Cortex of kidney (tissue), 1 donor: ENCODE measurements at places on chromosomes 2 and 18.

GRCh38 chr2:218755567-218756404 lies 26.2 kb upstream of the CYP27A1 start:
- DNase-seq: no peak

DNA sequence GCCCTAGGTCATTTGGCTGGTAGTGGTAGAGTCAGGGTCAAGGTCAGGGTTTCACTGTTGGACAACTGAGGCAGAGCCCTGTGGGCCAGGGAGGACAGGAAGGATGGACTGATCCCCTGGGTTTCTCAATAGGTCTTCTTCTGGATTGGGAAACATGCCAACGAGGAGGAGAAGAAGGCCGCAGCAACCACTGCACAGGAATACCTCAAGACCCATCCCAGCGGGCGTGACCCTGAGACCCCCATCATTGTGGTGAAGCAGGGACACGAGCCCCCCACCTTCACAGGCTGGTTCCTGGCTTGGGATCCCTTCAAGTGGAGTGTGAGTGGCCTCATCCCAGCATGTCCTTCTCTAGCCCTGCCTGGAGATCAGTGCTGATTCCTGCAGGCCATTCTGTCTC lies 18.1 kb downstream of the VIL1 start:
- DNase-seq: no peak

GRCh38 chr2:109526442-109526970 lies 87.3 kb downstream of the SEPTIN10 start:
- no peak for DNase-seq

- no peak for DNase-seq
Measured at GRCh38 chr2:173271825-173272224, 82.8 kb upstream of the CDCA7 start.

- DNase-seq: no peak
Measured at GRCh38 chr2:101150306-101151145, 656 bp downstream of the TBC1D8 start.

- no peak for DNase-seq
Measured at GRCh38 chr18:75108579-75109318, 100.2 kb downstream of the PTGR3 start.

- no peak for DNase-seq
Measured at GRCh38 chr2:72933207-72933606, 15.9 kb downstream of the EMX1 start.

- DNase-seq: no peak
Measured at GRCh38 chr2:233120459-233120858, 60.3 kb downstream of the INPP5D start.

- no peak for DNase-seq
Measured at GRCh38 chr2:42743659-42743990, 20.3 kb downstream of the OXER1 start.

- no peak for DNase-seq
Measured at GRCh38 chr2:170493426-170494097, 221.6 kb upstream of the SP5 start.

DNA sequence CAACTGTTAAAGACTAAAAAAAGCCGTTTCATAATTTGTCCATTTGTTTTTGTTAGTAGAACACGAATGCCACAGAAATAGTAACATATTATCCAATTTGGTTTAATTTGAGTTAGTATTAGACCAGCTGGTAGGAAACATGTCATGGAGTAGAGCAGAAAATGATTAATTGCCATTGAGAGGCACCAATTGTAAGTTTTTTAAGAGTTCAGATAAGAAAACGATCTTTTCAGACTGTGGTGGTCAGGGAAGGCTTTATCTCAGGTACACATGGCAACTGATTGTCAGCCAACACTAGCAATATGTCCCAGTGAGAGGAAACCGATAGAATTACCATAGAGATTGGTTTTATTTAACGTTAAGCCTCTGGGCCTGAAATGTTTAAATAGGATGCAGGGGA lies 438.2 kb upstream of the MAP2 start:
- DNase-seq: no peak

DNA sequence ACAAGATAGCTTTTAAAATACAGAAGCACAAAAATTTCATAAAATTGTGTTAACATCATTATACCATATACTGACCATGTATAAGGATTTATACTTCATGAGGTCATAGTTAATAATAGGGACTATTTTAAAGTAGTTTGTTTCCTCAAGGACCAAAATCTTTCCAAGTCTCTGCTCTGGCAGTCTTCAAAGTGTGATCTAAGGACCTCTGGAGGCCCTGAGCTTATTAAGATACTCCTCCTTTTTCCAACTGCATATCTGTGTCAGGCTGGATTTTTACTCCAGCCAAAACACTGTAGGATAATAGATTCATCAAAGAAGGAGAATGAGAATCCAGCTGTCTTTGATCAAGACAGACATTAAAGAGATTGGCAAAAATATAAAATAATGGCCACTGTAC lies 1.7 kb upstream of the SCYGR2 start:
- DNase-seq: no peak

DNA sequence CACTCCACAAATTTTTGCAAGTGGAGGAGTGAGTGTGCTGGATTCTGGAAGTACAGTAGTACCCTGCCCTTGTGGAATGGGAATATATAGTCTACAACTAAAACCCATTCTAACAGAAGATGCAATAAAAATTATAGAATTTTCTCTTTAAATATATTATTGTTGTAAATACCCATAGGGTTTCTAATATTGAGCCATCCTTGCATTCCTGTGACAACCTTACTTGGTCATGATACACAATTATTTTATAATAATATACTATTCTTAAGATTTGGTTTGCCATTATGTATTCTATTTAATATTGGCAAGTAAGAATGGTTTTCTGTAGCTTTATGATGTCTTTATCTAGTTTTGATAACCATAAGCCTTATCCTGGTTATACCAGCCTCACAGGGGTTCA lies 52.2 kb downstream of the EML6 start:
- DNase-seq: no peak

DNA sequence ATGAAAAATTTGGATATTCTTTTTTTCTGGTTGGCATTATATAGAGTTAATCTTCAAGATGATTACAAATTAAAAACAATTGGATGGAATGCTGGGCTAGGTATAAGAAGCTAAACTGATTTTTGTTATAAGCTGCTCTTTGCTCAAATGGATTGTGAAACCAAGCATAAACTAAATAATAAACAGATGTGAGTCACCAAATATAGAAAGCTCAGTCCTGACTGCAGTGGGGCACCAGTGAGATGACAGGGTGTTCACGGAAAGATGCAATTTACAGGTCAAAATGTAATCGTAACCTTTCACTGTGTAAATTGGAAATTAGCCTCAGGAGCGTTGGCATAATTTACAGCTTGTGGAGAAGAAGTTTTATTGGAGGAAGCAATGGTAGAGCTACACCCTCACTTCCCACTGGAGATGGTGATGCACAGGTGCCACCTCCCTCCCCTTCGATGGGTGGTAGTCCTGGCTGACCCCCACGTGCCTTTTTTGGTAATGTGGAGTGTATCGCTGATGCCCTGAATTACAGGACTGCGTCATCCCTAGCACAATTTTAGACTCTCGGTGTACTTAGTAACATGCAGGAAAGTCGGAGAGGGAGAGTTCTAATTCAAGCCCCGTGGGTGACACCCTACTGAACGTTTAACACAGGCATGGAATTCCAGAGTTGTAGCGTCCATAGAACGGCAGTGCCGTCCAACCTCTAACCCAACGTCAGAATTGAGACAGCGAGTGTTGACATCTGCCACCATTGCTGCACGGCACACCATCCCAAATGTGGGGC lies 73.9 kb upstream of the NFATC1 start:
- DNase-seq: no peak

DNA sequence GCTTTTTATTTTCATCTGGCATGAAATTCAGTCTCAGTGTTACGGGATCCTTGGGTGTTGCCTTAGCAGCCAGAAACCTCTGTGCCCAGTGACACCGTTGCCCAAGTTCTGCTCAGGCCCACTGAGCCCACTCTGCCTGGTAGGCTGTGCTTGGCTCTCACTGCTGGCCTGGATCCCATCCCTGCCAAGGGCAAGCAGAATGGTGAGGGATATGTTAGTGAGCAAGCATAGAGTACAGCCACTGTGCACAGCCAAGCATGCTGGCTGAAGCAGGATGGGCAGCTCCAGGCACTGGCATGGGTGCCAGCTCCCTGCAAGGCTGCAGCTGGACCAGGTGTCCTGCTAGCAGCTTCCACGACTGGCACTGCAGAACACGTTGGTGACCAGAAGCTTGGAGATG lies 194.7 kb upstream of the TFPI start:
- DNase-seq: no peak

DNA sequence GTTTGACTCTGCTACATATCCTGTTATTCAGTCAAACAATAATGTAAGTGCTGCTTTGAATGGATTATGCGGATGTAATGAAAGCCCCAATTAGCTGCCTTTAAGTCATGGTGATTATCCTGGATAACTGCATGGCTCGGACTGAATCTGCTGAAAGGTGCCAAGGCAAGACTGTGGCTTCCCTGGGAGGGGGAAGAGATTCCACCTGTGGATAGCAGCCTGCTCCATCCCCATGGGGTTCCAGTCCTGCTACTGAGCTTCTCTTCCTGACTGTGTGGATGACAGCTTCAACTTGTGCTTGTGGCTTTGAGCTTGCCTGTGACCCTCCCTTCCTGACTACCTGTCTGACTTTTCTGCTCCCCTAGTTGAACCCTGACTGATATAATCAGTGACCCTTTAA lies 540.0 kb upstream of the GYPC start:
- no peak for DNase-seq

GRCh38 chr18:77078690-77079070 lies 53.9 kb downstream of the MBP start:
- DNase-seq: no peak

GRCh38 chr2:128772671-128773070 lies 454.0 kb upstream of the HS6ST1 start:
- DNase-seq: no peak

DNA sequence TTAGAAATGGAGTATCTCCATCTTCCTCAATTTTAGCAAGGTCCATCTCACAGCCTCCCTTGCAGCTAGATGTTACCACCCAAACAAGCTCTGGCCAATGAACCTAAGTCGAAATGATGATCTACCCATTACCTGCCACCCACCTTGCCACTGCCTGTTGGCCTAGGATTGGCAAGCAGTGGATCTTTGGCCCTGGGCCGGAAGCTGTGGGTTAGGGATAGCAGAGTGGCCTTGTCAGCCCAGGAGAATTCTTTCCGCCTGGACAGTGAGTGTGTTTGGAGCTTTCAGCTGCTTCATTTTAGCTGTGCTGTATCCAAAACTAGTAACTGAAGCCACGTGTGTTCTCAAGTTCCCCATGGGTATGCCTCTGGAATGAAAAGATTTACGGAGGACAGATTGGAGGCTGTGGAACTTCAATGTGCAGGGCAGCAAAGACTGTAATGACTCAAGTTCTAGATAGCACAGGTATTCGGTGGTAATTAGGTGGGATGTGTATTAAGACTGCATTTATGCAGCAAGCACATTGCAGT lies 7.7 kb upstream of the PARD6G start:
- no peak for DNase-seq

- DNase-seq: no peak
Measured at GRCh38 chr2:110854355-110855081, 122.1 kb downstream of the ACOXL start.

GRCh38 chr2:37676274-37676673 lies 4.8 kb upstream of the CDC42EP3 start:
- DNase-seq: no peak

GRCh38 chr18:52992041-52992440 lies 652.0 kb downstream of the DCC start:
- DNase-seq: no peak

- DNase-seq: no peak
Measured at GRCh38 chr2:231548752-231549151, 18.5 kb upstream of the NMUR1 start.

- DNase-seq: no peak
Measured at GRCh38 chr2:218782528-218782844, 539 bp downstream of the CYP27A1 start.

DNA sequence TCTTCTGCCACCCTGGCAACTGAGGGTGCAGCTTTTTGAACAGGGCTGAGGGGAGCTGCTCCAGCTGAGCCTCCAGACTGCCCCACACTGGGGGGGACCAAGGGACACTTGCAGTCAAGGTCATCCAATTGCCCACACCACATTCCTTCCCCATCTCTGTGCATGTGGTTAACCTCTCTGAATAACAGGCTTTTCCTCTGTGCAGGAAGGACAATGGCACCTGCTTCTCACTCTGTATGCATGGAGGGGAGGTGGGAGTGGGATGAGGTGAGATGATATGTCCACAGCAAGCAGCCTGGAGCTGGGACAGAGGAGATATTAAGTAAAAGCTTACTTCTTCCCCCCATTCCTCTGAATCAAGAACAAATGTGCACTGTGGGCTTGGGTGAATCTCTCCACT lies 39.1 kb upstream of the TEX51 start:
- DNase-seq: no peak

GRCh38 chr2:235747786-235748091 lies 253.9 kb downstream of the AGAP1 start:
- DNase-seq: no peak

DNA sequence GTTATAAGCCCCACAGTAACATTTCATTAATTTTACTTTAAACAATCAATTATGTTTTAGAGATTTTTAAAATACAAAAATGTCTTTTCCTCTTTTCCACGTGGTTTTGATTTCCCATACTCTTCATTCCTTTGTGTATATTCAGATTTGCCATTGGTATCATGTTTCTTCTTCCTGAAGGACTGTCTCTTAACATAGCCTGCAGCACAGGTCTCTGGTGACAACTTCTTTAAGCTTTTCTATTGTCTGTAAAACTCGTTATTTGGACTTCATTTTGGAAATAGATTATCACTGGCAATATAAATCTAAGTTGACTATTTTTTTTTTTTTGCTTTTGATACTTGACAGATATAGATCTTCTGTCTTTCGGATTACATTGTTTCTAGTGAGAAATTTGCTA lies 115.2 kb upstream of the KLHL29 start:
- DNase-seq: no peak

- no peak for DNase-seq
Measured at GRCh38 chr2:124970030-124970429, 944.9 kb downstream of the CNTNAP5 start.

DNA sequence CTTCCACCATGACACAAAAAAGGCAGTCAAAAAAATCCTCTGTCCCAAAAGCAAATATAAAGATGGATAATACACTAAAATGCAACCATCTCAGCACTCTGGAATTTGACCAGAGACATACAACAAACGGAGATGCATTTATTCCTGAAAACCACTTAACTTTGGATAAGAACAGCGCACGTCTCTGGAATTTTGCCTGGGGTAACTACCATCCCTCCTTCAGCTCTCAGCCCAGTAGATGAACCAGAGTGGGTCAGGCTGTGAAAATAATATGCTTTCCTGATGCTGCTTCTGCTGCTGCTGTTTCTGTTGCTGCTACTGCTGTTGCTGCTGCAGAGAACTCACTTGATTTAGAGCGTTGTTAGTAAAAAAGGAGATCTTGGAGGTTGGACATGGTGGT lies 133.8 kb upstream of the ACVR2A start:
- no peak for DNase-seq

DNA sequence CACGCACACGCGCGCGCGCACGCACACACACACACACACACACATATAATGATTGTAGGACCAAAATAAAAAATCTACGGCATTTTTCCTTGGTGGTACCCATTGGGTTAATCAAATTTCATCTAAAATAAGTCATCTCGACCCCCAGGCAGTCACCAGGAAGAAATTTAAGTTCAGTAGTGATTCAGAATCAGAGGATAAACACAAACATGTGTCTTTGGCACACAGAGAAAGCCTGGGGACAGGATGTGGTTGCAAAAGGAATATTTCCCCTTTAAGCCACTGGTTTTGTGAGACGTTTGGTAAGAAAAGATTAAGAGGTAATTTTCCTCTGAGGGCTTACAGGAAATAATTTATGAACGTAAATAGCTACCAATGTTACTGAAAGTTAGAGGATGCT lies 171.6 kb upstream of the PIEZO2 start:
- no peak for DNase-seq
